Thyroid gland (tissue), 4 donors: ENCODE measurements at places on chromosomes 16 and 17. TPM values are rescaled to one million over a fixed set of nuclear protein-coding genes. Genes with fewer than 3 reads are reported as not detected.

- no peaks in the 10 kb centered on the region for H3K27me3 ChIP-seq
- H3K4me1 ChIP-seq: no peaks in the 10 kb centered on the region
- DNase-seq: no peak
- no peak overlapping the region for H3K27ac ChIP-seq
- no peaks in the 10 kb centered on the region for H3K36me3 ChIP-seq
Measured at GRCh38 chr17:31296142-31296541, 897 bp downstream of the OMG start.

DNA sequence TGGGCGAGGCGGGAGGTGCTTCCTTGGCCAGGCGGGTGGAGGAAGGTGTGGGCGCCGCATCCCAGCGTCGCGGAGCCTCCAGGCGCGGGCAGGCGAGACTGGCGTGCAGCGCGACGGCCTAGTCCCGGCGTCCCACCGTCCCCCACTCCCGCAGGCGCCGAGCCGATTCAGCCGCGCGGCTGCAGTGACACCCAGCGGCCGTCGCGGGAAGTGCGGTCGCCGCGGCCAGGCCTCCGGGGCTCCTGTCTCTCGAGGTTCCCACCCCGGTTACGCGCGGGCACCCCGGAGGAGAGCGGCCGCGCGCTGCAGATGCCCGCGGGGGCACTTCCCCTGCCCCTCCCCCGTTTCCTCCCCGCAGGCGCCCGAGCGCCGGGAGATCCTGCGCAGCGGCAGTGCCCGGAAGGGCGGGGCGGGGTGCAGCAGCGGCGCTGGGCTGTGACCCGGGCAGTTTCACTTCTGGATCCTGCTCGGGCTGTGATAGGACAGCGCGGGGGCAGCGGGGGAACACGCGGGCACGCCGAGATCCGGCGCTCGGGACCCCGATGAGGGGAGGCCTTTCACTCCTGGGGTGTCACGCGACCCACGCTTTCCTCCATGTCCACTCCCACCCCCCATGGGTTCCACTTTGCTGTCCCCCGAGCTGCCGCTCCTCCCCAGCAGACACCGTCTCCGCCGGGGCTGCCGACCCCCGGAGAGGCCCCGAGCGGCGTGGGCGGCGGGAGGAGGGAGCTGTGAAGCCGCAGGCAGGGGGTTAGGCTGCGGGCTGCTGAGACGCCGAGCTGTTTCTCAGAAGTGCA, 16.6 kb downstream of the GRB7 start:
- H3K4me3 ChIP-seq: peak overlapping the region; percentile 62
- H3K27ac ChIP-seq: peak overlapping the region; percentile 88
- H3K4me1 ChIP-seq: peaks cover 26% of the 10 kb centered on the region
- H3K27me3 ChIP-seq: no peaks in the 10 kb centered on the region
- H3K36me3 ChIP-seq: no peaks in the 10 kb centered on the region
- peak; percentile 97 for DNase-seq

DNA sequence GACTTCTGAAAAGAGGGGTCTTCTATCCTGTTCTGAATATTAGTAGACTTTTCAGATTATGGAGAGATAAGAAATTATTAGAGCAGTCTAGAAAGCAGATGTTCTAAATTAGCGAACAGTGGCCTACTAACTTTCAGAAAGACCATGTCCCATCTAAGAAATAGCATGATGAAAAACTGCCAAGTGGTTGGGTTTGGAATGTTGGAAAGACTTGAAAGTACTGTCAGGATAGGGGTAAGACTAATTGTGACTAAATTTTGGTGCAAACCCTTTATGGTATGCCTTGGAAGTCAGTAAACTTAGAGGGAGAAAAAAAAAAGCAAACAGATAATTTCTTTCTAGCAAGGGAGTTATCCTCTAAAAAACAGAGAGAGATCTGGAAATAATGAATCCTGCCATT, 41.1 kb downstream of the TANGO6 start:
- no peaks in the 10 kb centered on the region for H3K27me3 ChIP-seq
- peaks cover 8% of the 10 kb centered on the region for H3K36me3 ChIP-seq
- H3K4me1 ChIP-seq: no peaks in the 10 kb centered on the region
- H3K4me3 ChIP-seq: no peak overlapping the region

GRCh38 chr17:41178341-41178740, 320 bp upstream of the KRTAP4-2 start:
- H3K4me3 ChIP-seq: no peak overlapping the region
- H3K4me1 ChIP-seq: no peaks in the 10 kb centered on the region
- H3K36me3 ChIP-seq: no peaks in the 10 kb centered on the region
- DNase-seq: no peak

- no peaks in the 10 kb centered on the region for H3K27me3 ChIP-seq
- no peak overlapping the region for H3K27ac ChIP-seq
- H3K36me3 ChIP-seq: no peaks in the 10 kb centered on the region
- no peak overlapping the region for H3K4me3 ChIP-seq
- DNase-seq: no peak
Measured at GRCh38 chr16:66006485-66006884, 360.0 kb upstream of the CDH5 start.

DNA sequence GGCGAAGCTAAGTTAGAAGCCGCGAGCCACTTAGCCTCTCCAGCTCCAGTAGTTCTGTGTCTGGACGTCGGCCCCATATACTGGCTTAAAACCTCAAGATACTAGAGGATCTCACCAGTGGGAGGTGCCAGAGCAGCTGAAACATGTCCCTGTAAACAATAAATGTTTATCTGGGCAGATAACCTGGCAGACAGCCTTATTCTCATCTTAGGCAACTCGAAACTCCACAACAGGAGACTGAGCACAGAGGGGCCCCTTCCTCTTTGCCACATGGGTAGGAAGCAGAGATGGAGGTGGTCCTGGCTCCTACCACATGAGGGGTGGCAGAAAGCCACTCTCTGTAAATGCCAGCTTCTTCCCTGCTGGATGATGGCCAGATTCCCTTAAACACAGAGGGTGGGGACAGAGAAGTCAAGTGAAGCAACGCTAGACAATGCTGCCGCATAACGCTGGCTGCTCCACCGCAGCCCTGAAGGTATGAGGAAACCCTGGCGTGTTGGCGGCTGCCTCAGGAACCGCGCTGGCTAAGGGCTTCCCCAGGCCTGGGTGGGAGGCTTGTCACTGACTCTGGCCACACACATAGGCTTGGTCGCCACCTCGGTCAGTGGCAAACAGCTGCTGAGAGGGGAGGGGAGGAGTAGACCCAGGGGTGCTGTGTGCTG, 67.9 kb downstream of the HIC1 start:
- H3K4me1 ChIP-seq: peaks cover 32% of the 10 kb centered on the region
- H3K27me3 ChIP-seq: no peaks in the 10 kb centered on the region
- no peaks in the 10 kb centered on the region for H3K36me3 ChIP-seq
- DNase-seq: peak; percentile 50
- H3K27ac ChIP-seq: peak overlapping the region; percentile 86

GRCh38 chr17:44539673-44540072, 17.6 kb upstream of the FZD2 start:
- no peak overlapping the region for H3K4me3 ChIP-seq
- no peaks in the 10 kb centered on the region for H3K27me3 ChIP-seq
- H3K27ac ChIP-seq: no peak overlapping the region
- peaks cover 26% of the 10 kb centered on the region for H3K4me1 ChIP-seq
- no peaks in the 10 kb centered on the region for H3K36me3 ChIP-seq

The RTN4RL1 gene
- 1.6 TPM for total RNA-seq

The KRTAP4-9 gene
- total RNA-seq: not detected

The EFNB3 gene
- 0.27 TPM for total RNA-seq

The MYLK3 gene
- total RNA-seq: 0.10 TPM
